Cortex of kidney (tissue), 1 donor: ENCODE measurements at places on chromosomes 11 and 22.

GRCh38 chr11:26088391-26088790, 243.5 kb upstream of the ANO3 start:
- no peak for DNase-seq

DNA sequence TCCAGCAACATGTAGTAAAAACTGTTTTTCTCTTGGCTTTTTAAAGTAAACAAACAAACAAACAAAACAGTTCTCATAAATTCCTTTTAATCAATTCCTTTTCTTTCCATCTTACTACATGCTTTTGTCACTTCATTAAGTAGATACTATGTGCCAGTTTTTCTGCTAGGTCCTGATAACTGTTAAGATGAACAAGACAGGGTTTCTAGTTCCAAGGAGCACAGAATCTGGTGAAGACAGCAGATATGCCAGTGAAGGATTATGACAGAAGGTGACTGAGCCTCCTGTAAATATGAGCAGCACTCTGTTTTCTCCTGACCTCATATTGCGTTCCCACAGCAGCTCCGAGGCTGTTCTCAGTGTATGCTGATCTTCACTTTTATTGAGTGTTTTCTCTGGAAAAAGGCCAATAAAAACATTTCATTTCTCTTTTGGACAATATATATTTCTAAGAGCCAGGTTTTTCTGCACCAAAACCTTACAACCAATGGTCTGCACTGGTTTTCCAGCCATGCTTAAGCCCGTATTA, 45.8 kb downstream of the HEPHL1 start:
- no peak for DNase-seq

GRCh38 chr22:29339381-29340235, 24.1 kb upstream of the RASL10A start:
- DNase-seq = no peak

DNA sequence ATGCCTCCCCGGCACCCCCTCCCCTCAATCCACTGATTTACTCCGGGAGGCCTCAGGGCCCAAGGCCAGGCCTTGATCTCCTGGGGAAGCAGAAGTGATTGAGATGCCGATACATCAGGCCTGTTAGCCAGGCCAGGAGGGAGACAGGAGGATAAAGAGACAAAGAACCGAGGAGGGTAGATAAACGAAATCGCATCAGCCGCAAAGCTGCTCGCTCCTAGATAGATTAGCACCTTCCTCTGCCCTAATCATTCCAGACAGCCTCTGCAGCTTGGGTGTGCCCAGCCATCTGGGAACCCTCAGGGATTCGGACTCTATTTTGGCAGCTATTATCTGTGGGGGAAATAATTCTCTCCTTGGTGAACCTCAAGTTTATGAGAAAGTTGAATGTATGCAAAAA, 121.2 kb downstream of the ABTB2 start:
- no peak for DNase-seq

- no peak for DNase-seq
Measured at GRCh38 chr11:94802501-94802900, 34.3 kb downstream of the AMOTL1 start.

DNA sequence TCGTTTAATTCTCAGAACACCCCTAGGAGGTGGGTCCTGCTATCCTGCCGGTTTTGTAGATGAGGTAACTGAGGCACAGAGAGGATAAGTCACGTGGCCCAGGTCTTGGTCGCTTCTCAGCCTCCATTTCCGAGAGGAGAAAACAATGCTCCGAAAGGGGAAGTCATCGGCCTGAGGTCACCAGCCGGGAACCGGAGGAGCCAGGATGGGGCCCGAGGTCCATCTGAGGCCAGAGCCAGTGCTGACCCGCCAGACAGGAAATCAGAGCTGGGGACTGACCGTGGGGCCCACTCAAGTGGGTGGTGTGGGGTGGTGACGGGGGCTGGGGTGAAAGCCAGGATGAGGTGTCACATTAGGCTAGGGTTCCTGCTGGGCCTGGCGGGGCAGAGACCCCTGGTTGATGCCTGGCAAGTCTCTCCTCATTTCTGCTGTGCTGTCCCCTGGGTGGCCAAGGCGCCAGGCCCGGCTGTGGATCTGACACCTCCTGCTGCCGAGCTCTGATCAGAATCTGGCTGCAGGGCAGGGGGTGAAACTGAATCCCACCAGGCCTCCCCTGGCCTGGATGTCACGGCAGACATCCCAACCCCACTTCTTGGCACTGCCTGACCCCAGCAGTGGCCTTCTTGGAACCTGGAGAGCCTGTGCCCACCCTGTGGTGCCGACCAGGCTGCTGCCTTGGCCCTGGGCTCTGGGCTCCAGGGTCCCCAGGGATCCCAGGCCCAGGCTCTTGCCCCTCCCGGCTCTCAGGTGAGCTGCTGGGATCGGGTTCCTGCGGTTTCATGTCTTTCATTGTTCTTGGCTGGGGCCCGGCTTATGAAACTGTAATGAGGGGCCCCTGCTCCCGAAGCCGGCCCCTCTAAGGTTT, 12.0 kb downstream of the TRIOBP start:
- DNase-seq = no peak

- no peak for DNase-seq
Measured at GRCh38 chr22:33850724-33851123, 69.6 kb downstream of the LARGE1 start.

- DNase-seq = no peak
Measured at GRCh38 chr11:8204596-8204995, 35.8 kb upstream of the RIC3 start.

DNA sequence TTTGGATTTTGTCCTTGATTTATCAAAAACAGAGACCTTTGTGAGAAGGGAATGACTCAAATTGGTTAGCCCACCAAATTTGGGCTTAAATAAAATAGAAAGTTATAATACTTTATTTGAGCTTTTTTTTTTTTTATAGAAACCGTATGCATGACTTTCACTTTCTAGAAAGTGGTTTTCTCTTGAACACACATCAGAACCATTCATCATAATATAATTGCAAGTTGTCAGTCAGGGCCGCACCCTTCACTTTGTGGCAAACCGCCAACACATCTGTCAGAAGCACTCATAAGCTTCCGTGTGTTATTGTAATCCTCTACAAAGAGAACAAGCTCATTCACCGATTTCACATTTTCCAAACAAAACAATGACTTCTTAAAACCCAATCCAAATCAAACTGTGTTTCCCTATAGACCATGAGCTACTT, 76.1 kb downstream of the SOX6 start:
- no peak for DNase-seq

DNA sequence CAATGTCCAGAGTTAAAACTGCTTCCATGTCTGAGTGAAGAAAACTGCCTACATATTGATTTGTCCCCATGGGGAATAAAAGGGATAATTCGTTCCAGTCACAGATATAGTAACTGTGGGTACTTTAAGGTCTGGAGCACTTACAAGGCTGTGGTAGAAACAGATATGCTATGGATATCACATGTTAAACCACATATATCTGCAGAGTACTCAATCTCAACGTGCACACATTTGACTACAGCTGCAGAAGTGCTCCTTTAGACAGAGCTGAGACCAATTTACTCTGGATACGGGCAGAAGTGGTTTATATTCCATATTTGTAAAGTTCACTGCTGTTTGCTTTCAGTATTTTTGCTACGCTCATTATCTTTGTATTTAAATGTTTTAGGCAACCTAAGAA, 9.7 kb upstream of the MS4A2 start:
- no peak for DNase-seq

DNA sequence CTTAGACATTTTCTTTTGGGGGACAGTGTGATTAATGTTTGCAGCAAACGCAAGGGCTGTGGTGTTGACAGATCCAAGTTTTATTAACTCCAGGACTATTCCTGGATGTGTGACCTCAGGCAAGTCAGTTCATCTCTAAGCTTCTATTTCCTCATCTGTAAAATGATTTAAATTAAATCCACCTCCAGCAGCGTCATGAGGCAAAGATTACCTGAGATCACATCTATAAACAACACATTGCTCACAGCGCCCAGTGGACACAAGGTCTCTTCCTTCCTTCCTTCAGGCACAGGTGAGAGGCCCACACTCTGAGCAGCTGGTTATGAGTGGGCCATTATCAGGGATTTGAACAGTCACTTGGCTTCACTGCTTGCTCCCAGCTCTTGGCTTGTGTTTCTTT, 111.2 kb upstream of the RASSF10 start:
- no peak for DNase-seq

DNA sequence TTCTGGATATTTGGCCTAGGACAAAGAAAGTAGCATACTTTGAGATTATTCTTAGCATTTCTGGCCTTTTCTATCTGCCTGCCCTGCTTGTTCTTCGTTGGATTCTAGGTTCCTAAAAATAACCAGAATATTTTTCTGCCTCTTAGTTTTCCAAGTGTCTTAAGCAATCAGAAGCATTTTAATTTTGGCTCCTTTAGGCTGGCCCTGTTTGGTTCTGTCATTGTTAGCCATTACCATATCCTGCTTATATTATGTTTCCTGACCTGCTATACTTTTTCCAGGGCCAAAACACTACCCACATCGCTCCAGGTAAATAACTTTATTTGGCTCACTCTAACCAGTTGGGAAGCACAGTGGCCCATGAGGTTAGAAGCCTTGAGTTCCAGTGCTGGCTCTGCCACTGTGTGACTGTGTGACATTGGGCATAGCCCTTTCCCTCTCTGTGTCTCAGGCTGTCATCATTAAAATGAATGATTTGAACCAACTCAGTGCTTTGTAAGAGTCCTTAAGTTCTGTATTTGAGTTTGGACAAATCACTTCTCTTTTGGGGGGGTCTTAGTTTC, 91.1 kb downstream of the STIM1 start:
- no peak for DNase-seq

GRCh38 chr22:50173311-50173982, 2.9 kb downstream of the PANX2 start:
- DNase-seq = no peak

DNA sequence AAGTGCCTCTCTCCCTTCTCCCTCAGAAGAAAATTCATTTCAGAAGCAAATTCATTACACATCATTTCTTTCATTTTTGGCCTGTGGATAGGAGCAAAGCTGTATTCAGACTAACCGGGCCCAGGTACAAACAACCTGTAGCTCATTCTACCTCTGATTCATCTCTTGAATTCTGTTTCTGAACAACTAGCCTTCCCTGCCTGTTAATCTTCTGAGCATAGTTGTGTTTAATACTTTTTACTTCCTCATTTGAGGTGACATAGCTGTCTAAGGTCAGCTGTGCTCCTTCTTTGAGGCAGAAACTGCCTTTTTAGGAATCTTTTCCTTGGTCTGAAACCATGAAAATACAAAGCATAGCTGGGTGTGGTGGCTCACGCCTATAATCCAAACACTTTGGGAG, 12.6 kb upstream of the IL18BP start:
- DNase-seq = no peak

GRCh38 chr22:46744581-46744980, 6.5 kb upstream of the CERK start:
- DNase-seq = no peak

GRCh38 chr22:48331691-48332220, 1495.9 kb downstream of the BRD1 start:
- no peak for DNase-seq

DNA sequence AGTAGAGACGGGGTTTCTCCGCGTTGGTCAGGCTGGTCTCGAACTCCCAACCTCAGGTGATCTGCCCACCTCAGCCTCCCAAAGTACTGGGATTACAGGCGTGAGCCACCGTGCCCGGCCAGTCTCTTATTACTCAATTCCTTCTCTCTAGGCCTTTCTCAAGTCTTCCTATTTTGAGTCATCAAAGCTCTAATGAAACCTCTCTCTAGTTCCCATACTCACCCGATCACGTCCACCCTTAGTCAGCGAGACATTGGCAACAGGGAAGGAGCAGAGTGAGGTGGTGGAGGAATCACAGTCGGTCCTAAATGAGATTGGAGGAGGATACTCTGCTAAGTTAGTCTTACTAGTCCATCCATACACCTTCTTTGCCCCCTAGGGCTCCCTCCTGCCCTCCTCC, 5.0 kb downstream of the BSCL2 start:
- DNase-seq = no peak
